ENCODE measurements at places on chromosomes 12 and 14.

DNA sequence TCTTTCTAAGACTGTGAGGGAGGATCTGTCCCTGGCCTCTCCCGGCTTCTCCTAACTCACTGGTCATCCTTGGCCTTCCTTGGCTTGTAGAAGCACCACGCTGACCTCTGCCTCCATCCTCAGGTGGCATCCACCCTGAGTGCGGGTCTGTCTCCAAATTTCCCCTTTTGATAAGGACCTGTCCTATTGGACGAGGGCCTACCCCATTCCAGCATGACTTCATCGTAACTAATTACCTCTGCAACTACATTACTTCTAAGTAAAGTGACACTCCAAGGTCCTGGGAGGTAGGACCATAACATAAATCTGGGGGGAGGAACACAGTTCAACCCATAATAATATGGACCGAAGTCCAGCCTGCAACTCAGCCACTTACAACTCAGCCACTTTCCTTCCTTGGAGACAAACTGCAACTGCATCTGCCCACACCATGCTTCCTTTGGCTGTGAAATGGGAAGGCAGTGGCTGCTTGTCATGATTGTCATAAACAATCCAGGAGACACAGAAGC, 229.6 kb upstream of the DIO3 start:
- no peak for DNase-seq

- DNase-seq: no peak
Measured at GRCh38 chr12:80032946-80033345, 66.4 kb upstream of the OTOGL start.

DNA sequence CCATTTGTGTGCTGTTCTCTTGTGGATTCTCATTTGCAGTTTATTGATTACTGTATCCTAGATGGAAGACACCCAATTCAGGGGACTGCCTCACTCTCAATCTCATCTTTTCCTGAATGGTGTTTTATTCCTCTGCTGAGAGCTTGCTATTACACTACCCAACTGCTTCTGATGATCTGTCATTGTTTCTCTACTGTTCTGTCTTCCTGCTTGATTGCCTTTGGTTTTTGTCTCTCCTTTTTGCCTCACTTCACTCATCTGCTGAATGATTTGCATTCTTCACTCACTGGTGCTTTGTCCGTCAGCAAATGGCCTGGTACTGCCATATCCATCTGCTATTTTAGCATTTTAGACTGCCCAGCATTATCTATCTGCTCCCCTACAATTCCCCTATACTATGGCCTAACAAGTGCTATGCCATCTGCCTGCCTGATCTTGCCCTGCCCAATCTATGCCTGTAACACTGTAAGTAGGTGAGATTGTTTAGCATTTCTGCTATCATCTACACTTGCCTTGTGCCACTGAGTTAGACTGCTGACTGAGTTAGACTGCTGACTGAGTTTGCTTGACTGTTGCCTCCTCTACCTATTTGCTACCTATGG, 335.1 kb downstream of the GPHN start:
- DNase-seq: no peak

GRCh38 chr12:54708826-54709225, 60.7 kb upstream of the DCD start:
- no peak for DNase-seq

DNA sequence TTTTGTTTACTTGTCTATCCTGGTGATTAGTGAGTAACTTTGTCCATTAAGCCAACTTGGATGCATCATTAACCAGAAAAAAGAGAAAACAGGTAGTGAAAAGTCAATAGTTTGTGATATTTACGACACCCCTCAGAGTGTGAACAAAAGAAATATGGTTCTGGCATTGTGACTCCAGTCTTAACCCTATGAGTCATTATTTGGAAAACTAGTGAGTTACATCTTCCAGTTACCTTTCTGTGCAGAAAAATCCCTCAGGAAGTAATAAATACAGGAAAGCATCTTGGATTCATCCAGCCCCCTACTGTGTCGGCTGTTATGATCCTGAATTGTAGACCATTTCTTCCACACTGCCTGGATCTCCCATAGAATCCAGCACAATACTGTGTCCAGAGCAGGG, 379.1 kb downstream of the GALC start:
- no peak for DNase-seq

DNA sequence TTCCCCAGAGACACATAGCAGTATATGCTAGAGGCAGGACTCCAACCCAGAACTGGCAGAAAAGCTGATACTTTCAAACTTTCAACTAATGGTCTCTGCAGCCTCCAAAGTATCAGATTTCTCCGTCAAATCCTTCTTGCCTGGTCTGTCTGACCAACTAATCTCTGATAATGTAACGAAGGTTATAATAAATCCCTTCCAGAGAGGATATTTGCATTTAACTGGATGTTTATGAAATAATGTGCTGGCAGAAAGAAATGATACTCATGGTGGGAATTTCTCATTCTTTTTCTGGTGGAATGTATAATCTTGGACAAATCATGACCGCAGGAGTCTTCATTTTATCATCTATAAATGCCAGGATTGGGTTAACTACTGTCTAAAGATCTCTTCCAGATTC, 860.3 kb downstream of the DIO2 start:
- DNase-seq: no peak

DNA sequence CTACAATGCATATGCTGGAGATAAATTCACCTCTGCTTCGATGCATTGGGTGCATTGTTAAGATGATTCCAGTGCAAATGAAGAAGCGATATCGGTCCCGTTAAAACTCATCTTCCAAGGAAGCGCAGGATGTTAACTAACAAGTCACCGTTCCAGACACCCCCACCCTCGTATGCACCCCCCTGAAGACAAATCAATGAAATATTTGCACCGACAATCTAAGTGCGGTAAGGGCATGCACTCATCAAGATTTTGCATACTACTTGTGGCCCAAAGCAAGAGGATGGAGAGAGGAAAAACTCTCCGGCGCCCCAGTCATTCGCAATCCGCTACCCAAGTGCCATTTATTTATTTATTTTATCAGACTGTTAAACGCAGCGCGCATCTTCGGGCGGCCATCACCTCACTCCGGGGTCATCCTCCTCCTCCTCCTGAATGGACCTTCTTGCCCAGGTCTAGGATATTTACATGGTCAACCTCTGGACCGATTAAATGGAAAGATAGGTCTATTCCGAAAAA, 1.2 kb downstream of the NOVA1 start:
- DNase-seq: no peak

DNA sequence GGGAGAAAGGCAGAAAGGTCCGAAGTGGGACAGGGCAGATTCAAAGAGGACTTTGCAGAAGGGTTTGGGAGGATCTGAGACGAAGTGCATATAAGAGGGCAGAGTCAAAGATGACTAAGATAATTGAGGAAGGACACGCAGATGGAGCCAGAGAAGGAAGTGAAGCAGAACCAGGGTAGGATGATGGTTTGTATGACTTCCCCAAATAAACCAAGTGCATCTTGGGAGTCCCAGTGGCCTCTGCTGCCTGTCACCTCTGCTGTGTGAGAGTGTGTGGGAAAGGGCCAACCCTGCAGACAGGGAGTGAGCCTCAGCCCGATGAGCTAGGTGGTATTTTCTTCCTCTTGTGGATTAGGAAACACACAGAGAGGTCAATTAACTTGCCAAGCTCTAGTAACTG, 36.8 kb downstream of the FLVCR2 start:
- DNase-seq: no peak

DNA sequence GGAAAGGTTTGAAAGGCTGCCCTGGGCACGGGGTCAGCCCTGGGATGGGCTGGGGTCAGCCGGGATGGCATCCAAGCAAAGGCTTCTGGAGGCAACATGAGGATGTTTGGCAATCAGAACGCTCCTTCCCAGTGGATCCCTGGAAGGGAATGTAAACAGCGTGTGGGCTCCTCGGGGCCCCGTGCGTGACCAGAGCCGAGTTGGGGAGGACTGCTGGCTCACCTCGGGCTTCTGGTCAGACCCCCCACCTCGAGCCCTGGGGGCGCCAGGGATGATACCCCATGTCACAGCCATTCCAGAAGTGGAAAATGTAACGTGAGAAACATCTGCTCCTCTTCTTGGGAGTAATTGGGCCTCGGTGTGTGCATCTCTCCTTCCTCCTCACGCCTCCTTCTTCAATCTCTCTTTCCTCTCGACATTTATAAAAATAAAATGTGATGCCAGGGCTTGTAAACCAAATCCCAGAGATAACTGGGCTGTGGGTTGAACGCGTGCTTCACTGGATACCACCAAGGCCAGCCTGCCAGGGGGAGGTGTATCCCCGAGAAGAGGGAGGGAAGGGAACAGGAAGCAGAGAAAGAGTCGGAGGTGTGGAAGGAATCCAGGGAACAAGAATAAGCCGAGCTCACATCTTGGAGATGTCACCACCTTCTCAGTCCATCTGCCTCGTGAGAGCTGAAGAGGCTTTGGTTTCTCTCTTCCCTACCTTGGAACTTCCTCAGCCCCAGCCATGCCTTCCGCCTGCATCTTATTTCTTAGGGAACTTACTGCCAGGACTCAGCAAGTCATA, 144.8 kb downstream of the NUAK1 start:
- DNase-seq: no peak

- DNase-seq: no peak
Measured at GRCh38 chr14:39339003-39339402, 93.2 kb downstream of the FBXO33 start.

DNA sequence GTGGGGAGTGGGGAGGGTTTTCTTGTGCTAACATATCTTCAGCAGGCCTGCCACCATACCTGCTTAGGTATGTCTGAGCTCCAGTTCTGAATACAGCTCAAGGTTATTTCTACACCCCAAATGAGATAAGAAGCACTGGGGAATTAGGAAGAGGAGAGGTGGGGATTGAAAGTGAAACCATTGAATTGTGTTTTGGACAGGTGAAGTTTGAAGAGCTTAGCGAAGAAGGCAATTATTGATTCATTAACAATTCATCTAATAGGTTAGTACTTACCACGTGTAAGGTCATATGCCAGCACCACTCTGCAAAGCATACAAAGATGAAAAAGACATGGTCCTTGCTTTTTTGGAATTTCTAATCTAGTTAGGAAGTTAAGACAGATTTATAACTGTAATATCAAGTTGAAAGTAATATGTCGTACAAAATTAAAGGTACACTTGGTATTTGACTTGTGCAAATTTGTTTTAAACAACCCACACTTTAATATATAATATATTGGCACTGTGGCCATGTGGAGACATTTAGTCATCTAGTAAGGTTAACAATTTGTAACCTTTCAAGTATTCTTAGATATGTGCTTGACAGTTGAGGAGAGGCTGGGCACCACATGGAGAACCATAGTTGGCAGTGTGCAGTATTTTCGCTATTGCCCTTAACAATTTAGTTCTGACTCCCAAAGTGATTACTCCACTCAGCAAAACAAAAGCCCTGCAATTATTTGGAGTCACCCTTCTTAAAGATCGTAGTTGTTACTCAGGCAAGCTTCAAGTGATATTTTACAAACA, 3.6 kb downstream of the SMCO3 start:
- no peak for DNase-seq

DNA sequence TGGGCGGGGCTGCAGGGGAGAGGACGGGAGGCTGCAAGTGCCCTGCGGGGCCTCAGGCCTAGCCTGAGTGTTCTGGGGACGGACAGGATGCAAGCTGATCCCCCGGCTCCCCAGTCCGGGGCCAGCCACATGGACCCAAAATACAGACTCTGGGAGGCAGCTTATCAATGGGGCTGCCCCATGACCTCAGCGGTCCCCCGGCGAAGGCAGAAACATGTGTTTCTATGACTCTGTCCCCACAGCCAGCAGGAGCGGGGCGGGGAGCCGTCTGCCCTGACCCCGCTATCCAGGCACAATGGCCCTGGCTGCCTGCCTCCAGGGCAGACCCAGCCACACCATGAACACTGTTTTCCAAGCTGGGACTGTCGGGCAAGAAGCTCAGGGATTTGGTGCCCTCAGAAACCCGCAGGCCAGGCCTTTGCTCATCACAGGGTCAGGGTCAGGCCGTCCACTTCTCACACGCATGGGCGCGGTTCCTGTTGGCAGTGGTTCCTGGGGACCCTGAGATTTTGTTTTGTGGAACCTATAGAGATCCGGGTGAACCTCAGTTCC, 75.0 kb downstream of the RFLNA start:
- DNase-seq: no peak

- no peak for DNase-seq
Measured at GRCh38 chr12:47188576-47189441, 109.0 kb upstream of the AMIGO2 start.

GRCh38 chr12:95633049-95633731, 81.9 kb upstream of the USP44 start:
- DNase-seq: no peak

DNA sequence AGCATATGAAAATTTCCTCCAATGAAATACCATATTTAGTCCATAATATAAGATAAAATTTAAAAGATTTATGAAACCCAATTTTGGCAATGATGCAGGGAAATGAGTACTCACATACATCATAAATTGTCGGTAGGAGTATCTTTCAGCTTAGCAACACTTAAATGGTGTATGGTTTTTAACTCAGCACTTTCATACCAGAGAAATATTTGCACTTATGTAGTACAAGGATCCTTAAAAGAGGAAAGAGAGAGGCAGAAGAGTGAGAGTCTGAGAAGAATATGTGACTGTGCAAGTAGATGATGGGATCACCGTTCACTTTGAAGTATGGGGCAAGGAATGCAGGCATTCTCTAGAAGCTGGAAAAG, 379.3 kb upstream of the DCN start:
- no peak for DNase-seq

DNA sequence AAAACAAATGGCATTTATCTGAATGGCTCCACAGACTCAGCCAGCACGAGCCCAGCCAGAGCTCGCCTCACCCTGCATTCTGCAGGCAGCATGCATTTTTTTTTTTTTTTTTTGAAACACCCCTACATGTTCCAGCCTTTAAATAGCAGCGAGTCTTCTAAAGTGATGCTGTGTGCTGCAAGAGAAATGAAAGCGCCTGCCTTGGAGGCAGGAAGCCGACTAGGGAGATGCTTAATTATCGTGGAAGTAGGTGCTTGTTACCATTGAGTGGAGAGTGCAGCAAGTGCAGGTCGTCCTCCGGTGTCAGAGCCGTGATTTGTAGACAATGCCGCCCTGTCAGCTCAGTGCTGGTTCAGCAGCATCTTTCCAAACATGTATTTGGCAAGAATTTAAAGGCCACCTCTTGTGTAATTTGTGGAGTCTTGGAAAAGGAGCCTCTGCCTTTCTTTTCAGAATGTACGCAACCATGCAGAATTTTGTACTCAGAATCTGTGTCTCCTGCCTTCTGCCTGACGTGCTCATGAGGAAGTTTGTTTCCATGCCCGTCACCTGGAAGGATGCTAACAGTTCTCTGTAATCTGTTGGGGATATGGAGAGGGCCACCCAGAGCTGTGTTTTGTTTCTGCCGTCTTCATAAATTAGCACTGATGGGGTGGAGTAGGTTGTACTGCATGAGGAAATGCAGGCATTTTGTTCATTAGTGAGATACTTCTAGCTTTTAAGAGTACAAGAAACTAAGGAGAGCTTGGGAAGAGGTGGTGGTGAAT, 345.9 kb upstream of the RGS6 start:
- no peak for DNase-seq

DNA sequence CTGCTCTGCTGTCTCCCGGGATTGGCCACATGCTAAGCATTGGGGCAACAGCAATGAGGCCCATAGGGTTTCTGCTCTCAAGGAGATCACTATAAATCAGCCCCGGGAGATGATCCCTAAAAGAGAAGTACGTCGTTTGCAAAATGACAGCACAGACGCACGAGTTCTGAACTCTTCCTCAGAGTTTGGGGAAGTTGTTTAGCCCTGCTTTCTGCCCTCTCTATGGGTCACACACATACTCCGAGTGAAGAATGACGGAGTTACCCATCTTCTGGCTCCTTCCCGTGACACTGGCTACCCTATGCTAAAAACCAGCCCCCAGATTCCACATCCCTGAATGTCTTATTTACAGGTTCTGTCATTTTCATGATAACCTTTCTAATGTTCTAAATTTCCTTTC, 258.0 kb upstream of the PLEKHG7 start:
- DNase-seq: no peak

GRCh38 chr14:76181546-76181945, 29.8 kb downstream of the GPATCH2L start:
- no peak for DNase-seq
